Naive thymus-derived CD4-positive, alpha-beta T cell (primary cell): ENCODE measurements at places on chromosomes 3 and 15.

DNA sequence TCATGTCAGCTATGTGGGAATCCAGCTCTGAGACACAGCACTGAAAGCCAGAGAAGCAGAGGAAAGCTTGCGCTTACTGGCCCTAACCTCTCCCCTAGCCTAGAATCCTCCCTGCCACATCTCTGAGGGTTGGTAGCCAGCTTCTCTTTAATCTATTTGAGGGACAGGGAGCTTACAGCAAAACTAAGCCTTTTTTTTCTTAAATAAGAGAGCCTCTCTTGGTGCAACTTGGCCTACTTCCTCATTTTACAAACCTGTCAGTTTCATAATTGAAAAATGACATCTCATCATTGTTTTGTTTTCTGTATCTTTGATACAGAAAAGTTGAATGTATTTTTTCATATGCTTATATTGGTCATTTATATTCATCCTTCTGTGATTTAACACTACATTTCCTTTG is 193.9 kb downstream of the ZNF621 start:
- DNase-seq, result no peak

DNA sequence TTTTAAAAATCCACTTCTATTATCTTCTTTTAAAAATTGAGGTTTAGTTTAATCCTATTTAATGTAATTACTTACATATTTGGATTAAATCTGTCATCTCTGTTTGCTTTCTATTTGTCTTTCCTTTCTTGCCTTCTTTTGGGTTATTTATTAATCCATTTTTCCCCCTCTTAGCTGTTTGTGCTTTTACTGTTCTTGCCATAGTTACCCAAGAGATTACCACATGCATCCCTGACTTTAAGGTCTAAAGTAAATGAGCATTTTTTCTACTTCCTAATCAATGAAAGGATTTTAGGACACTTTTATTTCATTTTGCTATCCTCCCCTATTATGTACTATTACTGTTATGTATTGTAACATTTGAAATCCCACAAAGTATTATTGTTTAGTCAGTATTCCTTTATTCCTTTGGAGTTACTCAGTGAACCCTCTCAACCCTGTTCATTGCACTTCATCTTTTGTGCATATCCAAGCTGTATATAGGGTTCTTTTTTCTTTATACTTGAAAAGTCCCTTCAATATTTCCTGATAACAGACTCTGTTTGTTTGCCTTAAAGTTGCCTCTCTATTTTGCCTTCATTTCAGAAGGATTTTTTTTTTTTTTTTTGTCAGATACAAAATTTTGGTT is 62.7 kb downstream of the MEF2A start:
- no peak for DNase-seq

- DNase-seq, result no peak
Observed at GRCh38 chr15:100715571-100716455, 113.4 kb downstream of the ASB7 start.

DNA sequence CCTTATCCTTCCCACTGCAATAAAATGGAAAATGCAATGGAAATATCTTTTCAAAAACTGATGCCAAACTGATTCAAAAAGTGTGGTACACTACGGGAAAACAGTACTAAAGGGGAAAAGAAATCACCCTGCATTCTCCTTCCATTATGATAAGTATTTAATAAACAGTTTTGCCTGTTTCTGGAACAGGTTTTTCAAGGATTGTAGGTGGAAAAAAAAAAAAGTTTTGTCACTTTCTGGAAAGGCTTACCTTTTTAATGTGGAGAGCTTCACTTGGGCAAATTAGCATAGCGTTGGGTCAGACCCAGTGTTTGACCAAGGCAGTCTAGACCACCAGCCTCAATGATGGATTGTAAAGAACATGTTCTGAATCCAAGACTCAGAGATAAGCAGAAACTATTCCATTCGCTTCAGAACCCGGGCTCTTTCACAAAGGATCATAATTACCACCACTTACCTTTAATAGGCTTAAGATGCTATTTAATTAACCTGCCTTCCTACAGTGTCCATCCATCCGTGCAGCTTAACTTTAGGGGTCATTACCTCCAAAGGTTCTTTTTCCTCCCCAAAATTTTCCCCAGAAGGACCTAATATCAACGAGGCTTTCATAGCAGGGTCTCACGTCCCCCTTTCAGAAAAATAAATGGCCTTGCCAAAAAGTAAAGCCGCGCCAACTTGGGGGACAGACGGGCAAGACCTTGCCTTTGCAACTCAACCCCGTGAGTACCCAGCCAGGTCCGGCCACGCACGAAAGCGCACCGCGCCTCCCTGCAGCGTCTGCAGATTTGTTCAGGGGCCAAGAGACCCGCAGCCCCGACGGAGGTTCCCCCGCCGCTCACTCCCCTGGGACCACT is 1.0 kb downstream of the DCBLD2 start:
- peak; percentile 13 for DNase-seq

- no peak for DNase-seq
Observed at GRCh38 chr15:66578286-66578875, 12.6 kb upstream of the LCTL start.

- DNase-seq, result no peak
Observed at GRCh38 chr15:100898661-100899462, 19.2 kb downstream of the ALDH1A3 start.

- DNase-seq, result no peak
Observed at GRCh38 chr15:31381801-31382712, 55.4 kb downstream of the KLF13 start.

DNA sequence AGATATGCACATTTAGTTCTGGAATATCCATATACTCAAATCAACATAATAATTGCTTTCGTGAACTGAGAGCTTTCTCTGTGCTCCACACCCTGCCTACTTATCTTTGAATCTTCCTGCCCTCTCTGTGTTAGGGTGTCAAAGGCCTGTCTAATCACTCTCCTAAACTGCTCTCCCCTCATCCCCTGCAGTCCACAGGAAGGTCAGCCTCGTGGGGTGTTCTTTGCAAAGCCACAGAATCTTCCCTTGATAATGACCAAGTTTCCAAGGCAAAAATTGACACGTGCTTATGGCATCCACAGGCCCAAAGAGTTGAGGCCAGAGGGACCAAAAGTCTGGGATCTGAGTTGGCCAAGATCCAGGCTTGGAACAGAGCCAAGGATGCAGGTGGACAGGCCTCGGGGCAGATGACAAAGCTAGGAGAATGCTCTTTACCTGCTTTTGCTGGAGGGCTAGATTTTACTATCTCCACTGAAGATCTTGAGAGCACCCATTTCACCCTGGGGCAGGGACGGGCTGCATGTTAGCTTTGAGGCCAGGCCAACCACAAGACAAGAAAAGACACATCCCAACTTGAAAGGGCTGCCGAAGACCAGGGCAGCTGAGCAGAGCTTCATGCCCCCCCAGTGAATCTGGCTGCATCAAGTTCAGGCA is 20.4 kb downstream of the BHLHE40 start:
- no peak for DNase-seq

DNA sequence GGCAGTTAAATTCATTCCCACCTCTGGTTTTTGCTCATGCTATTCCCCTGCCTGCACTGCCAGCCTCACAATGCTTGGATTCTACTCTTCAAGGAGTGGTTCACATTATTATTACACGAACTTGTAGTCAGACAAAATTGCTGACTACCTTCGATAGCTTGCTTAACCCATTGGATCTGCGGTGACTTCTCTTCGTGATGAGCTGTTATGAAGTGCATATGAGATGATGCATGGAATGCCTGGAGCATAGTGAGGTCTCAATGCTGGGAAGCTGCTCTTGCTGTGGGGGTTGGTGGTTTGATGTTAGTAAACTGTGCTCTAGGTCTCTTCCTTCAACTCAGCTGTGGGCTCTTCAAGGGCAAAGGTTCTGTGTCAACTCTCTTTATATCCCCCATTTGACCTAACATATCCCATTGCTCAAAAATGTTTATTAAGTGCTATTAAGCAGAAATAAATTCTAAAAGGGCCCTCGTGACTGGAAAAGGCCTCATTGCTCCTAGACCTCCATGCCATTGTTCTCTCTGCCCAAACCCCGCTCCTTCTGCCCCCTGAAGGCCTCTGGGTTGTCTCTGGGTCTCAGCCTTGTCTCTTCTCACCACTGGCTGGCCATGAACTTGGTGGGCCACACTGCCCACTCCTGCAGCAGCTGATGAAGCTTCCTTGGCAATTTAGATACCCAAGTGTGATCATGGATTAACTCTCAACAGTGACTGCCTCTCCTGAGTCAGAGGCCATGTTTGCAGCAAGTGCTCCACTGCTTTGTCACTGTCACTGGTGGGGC is 4.5 kb upstream of the SLCO2A1 start:
- DNase-seq, result no peak

DNA sequence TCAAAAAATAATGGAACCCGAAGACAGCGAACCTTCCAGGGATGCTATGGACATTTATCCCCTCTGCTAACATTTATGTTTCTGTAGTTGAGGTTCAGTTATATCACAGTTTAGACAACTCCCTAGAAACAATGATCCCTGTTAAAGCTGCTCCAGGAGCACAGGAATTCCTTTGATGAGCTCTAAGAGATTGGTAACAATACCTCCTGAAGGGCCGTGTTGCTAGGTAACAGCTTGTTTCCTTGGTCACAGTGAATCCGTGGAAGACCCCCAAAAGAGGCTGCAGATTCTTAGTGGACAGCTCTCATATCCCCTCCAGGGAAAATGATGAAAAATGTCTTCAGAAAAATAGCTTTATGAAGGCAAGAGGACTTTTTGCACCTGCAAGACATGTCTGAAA is 160.2 kb downstream of the SERPINI1 start:
- DNase-seq, result no peak

DNA sequence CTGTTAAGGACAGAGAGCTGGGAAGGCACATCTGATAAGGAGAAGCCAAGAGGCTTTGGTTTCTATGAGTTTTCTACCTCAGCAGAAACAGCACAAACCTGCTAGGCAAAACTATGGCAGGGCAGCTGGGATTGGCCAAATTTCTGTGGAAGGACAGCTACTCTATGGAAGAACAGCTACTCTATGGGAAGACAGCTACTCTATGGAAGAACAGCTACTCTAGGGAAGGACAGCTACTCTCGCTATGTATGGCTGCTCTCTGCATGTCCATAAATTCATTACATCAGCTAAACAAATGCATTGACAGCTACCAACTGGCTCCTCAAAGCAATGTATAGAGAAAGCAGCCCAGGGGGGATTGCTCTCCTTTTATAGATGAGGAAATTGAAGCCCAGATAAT is 24.8 kb downstream of the MASP1 start:
- no peak for DNase-seq

- DNase-seq, result peak; percentile 12
Observed at GRCh38 chr3:67819447-67819846, 165.0 kb upstream of the SUCLG2 start.

DNA sequence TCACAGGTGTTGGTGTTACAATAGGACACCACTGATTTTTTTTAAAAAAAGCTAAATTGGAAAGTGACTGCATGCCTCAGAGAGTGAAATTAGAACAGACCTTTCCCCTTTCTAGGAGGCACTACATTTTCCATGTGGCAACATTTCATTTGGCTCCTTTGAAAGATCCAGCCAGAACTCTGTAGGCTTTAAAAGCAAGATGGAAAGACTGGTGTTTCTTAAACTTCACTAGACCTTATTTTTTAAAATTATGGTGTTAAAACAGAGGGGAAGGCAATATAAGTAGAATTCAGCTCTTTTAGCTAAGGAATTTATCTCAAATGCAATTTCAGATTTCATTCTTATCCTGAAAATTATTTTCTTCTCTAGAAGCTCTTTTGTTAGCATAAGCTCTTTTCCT is 317.6 kb upstream of the TGFBR2 start:
- DNase-seq, result no peak

DNA sequence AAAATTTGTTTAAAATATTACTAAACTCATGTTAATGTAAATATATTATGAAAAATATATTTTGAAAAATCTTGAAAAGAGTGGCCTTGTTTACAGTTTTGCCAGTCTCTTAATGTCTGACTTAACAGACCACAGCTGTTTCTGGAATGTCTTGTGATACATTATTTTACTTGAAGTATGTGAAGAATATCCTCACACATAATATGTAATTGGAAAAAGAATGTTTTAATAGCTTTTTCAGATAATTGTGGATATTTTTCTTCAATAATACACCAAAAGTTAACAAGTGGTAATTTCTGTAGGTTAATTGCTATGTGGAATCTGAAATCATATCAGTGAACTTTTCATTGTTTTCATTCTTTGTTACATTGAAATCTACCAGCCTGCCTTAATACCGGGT is 101.3 kb downstream of the UBE2E2 start:
- DNase-seq, result no peak

DNA sequence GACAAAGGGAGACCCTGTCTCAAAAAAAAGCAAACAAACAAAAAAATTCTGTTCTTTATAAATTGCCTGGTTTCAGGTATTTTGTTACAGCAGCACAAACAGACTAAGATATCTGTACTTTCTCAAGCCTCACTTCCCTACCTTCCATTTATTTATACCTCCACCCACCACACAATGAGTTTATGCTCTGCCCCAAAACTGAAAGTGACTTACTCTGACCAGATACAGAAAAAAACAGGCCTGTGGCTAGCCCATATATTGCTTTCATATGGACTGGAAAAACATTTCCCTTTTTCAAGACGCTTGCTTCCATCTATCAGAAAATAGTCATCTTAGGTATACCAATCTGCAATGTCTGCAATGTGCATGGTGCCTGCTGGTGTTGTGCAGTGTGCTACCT is 8.7 kb upstream of the GPD1L start:
- no peak for DNase-seq

GRCh38 chr3:19457449-19457848 is 309.1 kb downstream of the KCNH8 start:
- no peak for DNase-seq

- no peak for DNase-seq
Observed at GRCh38 chr15:76377751-76378150, 41.2 kb downstream of the ISL2 start.

DNA sequence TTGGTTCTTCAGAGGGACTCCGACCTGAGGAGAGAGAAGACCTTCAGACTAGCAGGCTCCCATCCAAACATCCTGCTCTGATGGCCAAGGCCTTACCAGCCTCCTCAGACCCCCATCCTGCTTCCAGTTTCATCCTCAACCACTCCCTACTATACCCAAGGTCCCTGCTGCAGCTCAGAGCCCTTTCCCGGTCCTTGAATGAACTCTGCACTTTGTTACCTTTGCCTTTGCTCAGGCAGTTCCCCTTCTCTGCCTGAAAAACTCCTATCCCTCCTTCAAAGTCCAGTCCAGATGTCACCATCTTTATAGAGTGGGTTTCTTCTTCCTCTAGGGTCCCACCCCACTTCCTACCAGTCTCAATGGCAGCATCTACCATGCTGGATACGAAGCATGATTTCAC is 13.1 kb downstream of the EFCAB12 start:
- no peak for DNase-seq

DNA sequence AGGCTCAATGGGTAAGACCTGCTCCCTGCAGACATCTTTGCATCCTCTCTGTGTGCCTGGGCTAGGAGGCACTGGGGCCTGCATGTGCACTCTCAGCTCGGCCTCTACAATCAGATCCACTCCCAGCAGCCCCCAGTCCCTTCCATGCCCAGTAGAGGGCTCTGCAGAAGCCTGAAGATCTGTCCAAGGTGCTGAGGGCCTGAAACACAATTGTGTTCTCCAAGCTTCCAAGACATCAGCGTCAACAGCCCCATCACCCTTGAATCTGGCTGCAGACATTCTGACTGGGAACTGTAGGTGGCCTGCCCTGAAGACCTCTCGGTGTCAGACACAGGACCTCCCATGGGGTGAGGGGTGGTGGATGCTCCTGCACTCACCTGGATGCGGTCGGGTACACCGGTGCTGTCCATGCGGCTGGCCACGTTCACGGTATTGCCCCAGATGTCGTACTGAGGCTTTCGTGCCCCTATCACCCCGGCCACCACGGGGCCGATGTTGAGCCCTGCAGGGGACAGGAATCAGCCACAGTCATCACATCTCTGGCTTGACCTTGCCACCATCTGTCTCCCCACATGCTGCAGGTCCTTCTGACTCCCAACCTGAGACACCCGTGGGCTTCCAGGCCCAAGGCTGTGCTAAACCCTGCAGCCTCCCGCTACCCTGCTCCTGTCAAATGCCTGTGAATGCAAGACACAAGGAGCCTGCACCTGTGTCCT is 84.7 kb downstream of the SEC22A start:
- DNase-seq, result peak; percentile 27
